Motor neuron (in vitro differentiated cells): ENCODE measurements at places on chromosomes 6 and 20.
A peak's percentile ranks its signal among the peaks of the same experiment; 100 is the strongest.

GRCh38 chr6:31761343-31761742 is 1.1 kb upstream of the SAPCD1 start:
- ATAC-seq, result no peak

DNA sequence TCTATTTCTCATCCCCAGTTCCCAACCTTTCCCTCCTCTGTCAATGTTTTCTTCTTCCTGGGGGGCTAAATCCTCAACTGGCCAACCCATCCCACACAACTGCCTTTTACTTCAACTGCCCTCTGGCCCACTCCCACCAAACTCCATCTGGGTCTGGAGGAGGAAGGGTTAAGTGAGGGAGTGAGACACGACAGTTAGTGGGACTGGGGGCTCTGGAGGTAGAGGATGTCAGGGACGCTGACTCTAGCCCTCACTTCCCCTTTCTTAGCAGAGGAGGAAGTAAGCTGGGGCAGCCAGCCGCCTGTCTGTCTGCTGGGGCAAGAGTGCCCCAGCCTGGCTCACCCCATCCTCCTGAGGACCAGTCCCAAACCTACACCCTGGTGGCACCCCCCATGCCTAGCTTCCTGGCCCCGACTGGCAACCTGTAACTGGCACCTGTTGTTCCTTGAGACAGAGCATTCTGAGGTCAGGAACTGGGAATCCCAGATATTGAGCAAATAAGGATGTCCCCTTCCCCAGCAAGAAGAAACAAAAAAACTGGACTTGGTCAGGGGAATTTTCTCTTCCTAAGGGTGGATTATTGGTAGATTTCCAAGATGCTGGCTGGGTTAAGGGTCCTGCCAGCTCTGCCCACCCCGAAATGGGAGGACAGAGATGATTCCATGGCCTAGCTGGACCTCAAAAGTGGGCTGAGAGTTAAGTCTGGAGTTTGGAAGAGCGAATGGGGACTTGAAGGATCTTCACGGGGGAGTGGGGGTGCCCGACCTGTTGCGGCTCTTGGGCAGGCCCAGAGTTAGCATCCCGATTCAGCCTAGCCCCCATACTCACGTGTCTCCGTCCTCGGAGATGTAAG is 971 bp downstream of the NFKBIE start:
- ATAC-seq, result no peak

- ATAC-seq, result peak; percentile 7
Observed at GRCh38 chr20:62238569-62239277, 402 bp downstream of the OSBPL2 start.

GRCh38 chr20:50848341-50848808 is 53.5 kb downstream of the BCAS4 start:
- ATAC-seq, result no peak

- ATAC-seq, result no peak
Observed at GRCh38 chr6:85372915-85373270, 77.0 kb upstream of the NT5E start.

GRCh38 chr6:5206920-5207561 is 53.7 kb downstream of the LYRM4 start:
- no peak for ATAC-seq

DNA sequence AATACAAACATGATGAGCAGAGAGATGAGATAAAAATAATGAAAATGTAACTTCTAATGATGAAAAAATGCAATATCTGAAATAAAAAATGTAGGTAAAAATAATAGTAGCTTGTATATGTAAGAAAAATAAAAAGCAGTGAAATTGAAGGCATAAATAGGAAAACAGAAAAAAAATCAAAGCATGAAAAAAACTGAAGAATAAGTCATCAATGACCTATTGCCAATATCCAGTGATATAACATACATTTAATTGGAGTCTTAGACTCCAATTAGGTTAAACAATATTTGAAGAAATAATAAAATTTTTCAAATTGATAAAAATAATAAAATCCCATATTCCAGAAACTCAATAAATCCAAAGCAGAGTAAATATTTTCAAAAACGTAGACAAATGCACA is 114.0 kb upstream of the HDGFL1 start:
- ATAC-seq, result no peak

- ATAC-seq, result no peak
Observed at GRCh38 chr6:90212274-90212673, 84.4 kb downstream of the BACH2 start.

DNA sequence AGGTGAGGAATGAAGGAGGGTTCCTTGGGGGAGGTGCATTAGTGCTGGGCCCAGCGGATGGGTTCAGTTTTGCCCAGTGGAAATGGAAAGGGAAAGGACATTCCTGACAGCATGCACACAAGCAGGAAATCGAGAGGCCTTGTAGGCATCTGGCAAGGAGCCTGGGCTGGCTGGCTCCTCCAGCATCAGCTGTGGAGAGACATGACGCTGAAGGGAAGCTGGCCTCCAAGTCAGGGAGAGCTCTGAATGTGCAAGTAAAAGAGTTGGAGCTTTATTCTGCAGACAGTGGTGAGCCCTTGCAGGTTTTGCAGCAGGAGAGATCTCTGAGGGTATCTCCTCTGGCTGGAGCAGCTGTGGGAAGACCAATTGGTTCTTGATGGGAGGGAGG is 154.3 kb downstream of the MRPL14 start:
- ATAC-seq, result no peak

DNA sequence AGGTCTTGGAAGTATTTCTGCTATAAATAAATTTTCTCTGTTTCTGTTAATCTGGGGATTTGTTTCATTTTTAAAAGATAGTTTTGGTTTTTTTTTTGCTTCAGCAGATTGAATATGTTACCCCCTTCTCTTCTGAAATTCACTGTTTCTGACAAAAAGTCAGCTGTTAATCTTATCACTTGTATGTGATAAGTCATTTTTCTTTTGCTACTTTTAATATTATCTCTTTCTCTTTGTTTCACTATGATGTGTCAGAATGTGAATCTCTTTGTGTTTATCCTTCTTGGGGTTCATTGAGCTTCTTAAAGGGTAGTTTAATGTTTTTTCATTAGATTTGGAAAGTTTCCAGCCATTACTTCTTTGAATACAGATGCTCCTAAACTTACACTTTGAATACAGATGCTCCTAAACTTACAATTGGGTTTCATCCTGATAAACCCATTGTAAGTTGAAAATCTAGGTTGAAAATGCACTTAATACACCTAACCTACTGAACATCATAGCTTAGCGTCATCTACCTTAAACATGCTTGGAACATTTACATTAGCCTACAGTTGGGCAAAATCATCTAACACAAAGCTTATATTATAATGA is 154.2 kb upstream of the COL21A1 start:
- ATAC-seq, result no peak

GRCh38 chr6:138004430-138005287 is 102.6 kb downstream of the PERP start:
- ATAC-seq, result peak; percentile 44

DNA sequence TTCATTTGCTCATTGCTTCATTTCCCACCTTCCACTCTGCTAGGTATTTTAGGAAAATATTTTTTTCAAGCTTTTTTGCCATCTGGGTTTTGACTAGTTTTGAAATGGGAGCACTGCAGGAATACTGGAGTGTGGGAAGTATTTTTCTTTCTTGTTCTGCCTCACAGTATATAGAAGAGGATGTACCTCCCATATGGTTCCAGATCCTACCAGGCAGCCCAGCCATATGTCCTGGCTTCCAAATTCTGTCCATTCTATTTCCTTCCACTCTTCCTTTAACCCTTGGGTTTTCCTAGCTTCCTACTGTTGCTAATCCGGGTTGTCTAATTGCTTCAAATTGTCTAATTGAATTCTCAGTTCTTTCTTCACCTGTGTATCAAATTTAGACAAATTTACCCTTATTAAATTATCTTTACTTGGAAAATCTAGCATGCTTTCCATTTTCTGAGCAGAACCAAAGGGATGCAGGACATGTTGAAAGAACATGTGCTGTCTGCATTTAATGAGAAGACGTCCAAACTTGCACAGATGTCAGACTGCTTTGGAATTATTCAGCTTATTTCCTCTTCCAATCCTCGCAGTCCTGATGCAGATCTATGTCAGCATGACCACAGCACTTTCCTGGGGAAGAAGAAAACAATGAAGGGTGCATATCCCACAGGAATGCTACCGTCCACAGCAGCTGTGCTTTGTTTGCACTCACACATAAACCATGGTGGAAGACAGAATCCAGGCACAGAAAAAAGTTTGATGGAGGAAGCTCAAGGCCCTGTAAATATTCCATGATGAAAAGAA is 1273.9 kb upstream of the MAP3K7 start:
- ATAC-seq, result peak; percentile 28
